ENCODE measurements at places on chromosomes 16 and 17.
A peak's percentile ranks its signal among the peaks of the same experiment; 100 is the strongest.

- DNase-seq, result no peak
These were observed 8.5 kb downstream of the NR1D1 start for GRCh38 chr17:40091691-40092397.

- no peak for DNase-seq
These were observed 28.3 kb upstream of the GSE1 start for GRCh38 chr16:85584819-85585282.

- no peak for DNase-seq
These were observed 1.4 kb upstream of the CAPNS2 start for GRCh38 chr16:55565086-55565485.

DNA sequence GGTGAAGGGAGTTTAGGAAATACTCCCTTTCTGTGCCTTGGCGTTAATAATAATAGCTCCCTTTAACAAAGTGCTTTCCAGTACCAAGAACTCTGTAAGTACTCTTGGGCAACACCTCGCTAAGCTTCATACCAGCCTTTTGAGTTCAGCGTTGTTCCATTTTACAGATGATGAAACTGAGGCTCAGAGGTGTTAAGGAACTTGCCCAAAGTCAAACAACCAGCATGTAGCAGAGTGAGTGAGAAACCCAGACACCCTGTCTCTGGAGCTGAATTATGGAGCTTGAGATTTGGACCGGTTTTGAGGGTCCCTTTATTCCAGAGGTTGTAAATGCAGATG is 607 bp downstream of the KATNIP start:
- no peak for DNase-seq

- no peak for DNase-seq
These were observed 8.3 kb upstream of the SPPL2C start for GRCh38 chr17:45836047-45837044.

DNA sequence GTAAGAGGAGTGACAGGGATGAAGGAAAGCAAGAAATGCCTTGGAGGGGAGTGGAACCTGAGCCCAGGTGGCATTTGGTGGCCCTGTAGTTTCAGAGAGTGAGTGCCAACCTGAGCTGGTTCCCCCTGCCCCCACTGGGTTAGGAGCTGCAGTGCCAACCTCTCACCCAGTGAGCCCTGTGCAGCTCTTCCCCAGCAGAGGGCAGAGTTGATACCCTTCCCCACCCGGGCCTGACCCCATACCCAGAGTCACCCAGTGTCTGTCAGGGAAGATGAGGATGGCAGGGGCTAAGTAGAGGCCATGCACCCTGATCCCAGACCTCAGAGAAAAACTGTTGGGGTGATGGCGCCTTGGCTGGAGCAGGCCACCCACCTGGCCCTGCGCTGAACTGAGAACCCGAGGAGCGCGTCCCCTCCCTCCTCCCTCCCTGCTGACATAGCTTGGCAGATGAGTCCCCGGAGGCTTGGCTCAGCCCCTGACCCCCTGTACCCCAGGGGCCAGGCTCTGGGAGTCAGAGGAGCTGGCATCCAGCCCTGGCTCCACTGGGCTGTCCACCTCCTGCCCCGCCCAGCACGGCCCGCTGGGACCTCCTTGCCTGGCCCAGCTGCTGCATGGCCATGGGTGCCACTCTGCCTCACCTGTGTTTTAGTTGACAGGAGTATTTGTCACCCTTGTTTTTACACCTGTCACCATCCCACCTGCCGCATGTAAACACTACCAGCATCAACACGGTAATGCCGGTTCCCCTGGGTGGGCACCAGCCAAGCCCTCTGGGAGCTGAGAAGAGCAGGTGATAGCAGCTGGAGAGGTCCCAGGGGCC is 113.9 kb downstream of the AMFR start:
- DNase-seq, result no peak

- DNase-seq, result peak; percentile 75
These were observed 160.4 kb downstream of the ABCA8 start for GRCh38 chr17:68794636-68795434.

DNA sequence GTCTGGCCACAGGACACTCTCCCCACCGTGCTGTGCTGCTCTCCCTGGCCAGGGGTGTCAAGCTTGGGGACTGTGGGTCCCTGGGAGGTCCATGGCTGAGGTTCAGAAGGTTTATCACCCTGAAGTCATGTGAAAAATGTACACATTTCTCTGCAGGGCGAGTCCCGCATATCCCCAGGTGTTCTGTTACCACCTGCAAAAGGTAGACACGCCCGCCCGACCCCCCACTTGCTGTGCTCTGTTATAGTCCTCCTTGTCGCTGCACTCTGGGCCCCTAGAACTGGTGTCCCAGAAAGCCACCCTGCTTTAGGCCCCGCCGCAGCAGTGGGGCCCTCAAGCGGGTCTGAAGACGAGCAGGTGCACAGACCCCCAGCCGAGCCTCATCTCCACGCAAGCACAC is 11.8 kb downstream of the JPT2 start:
- no peak for DNase-seq

DNA sequence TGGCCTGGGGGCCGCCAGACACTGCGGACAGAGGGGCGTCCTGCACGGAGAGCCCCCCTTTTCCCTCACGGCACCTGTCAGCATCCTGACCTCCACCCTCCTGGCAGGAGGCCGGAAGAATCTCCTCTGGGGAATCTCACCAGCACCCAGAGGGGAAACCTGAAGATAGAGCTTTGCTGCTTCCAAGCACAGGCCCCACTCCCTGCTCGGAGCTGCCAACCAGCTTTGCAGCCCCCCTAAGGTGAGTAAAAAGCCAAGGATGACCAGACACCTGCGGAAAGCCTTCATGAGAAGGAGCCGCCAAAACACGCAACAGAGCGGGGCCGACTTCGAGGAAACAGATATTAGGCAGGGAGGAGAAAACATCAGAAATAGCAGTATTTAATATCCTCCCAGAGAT is 3.4 kb upstream of the RBFOX3 start:
- DNase-seq, result no peak

- no peak for DNase-seq
These were observed 177.0 kb downstream of the HAPSTR1 start for GRCh38 chr16:9268446-9268845.

DNA sequence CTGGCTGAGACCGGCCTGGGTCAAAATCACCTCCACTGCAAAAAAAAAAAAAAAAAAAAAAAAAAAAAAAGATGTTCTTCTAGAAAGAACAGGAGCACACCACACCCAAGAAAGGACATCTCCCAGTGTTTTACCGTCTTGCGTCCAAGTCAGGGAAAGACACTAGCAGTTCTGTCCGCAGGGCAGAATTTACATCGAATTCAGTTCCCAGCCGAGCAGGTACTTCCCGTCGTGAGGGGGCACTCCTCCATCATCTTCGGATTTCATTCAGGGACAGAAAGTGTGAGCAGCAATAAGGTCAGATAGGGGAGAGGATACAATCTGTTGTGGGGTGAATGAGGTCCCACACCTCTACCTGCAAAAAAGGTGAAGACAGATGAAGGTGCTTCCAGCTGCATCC is 574.7 kb downstream of the KCNJ18 start:
- no peak for DNase-seq

GRCh38 chr17:68613739-68614298 is 12.7 kb upstream of the FAM20A start:
- peak; percentile 71 for DNase-seq

- no peak for DNase-seq
These were observed 228.8 kb downstream of the SLC39A11 start for GRCh38 chr17:72863526-72864211.

DNA sequence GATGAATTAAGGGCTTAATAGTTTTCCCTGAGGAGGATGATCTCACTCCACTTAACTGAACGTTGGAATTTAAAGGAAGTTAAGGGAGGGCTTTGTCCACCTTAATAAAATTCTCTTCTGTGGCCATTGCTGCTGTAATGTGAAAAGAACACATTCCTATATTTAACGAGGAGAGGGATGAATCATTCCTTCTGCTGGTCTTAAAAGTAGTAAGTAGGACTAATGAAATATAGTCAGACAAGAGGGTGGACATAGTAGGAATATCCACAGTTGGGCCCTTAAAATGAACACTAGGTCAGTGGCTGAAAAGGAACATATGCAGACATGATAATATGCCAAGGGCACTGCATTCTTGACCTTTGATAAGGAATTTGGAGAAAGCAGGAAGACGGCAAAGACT is 405.6 kb downstream of the PMP22 start:
- DNase-seq, result no peak

DNA sequence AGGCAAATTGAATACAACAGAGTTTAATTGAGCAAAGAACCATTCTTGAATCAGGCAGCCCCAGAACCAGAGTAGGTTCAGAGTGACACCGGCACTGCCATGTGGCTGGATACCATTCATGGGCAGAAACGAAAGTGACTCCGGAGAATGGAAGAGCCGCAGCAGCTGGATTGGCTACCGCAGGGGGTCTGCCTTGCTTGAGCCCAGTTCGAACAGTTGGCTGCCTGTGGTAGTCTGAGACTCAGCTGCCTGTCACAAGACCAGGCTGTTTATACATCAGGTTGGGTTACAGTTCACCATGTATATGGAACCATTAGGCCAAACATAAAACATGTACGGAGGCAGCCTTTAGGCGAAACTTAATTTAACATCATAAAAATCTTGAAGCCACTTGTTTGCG is 205.2 kb upstream of the CHMP6 start:
- DNase-seq, result no peak

GRCh38 chr16:14181371-14182050 is 110.4 kb downstream of the MRTFB start:
- peak; percentile 80 for DNase-seq

Data from cardiac fibroblast (primary cell).